NCI-H187 treated with DMSO at 0.1 percent for 48 hours (cell line): ENCODE measurements at places on chromosomes 5 and 9.

- no peak for DNase-seq
These were observed 147.1 kb downstream of the C5orf15 start for GRCh38 chr5:133821311-133821741.

DNA sequence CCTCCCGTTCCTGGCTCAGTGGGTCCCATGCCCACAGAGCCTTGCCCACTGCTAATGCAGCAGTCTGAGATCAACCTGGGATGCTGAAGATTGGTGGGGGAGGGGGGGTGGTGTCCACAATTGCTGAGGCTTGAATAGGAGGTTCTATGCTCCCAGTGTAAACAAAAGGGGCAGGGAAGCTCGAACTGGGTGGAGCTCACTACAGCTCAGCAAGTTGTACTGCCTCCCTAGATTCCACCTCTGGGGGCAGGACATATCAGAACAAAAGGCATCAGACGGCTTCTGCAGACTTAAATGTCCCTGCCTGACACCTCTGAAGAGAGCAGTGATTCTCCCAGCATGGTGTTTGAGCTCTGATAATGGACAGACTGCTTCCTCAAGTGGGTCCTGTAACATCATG, 885.6 kb upstream of the COX7C start:
- no peak for DNase-seq

DNA sequence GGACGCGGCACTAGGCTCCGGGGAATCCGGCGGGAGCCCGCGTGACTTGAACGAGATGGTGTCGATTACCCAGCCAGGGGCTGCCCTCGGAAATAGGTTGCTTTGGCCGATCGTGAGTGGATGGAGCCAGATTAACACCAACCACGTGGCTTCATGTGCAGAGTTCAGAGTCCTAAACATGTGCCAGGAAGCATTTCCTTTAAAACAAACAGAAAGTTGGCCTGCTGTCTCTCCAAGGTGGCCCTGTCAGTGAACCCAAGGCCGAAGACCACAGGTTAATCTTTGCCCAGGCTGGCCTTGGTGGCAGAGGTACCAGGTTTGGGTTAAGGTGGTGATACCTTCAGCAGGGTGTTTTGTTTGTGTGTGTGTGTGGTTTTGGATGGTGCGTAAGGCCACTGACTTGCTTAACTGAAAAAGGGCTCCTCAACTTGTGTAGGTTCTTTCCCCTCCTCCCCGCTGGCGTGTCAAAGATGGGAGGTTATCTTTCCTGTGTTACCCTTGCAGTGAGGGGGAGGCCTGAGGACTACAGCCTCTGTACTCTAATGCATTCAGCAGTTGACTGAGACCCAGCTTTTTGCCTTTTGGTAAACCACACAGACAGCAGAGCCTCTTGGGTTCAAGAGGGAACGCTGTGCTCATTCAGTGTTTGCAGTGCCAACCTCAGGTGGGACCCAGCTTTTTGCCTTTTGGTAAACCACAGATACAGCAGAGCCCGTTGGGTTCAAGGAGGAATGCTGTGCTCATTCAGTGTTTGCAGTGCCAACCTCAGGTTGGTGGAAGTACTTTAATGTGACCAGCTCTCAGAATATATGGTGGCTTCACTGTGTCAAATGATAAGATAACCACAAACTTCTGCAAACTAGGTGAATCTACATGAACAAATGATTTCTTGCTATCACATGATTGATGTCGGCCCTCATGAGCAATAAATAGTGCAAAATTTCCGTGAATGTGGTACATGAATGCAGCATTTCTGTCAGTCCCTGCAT, 1.4 kb downstream of the IQGAP2 start:
- no peak for DNase-seq

GRCh38 chr5:43729846-43730478, 127.0 kb downstream of the NNT start:
- no peak for DNase-seq

- no peak for DNase-seq
These were observed 2.5 kb downstream of the KDM3B start for GRCh38 chr5:138354926-138355378.

DNA sequence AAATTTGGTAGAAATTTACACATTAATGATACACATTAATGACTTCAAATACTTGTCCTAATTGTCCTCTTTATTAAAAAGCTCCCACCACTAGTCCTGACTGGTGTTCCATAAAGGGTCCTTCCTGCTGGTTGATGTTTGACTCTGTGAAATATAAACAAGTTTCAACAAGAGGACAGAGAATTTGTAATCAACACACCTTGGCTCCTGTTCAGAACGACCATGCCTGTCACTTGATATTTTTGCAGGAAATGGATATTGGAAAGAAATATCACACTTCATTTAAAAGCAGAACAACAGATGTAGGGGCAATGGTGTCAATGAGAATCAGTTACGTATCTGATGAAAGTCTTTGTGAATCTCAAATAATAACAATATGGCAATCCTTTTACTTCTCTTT, 211.7 kb downstream of the ENC1 start:
- DNase-seq = no peak

- no peak for DNase-seq
These were observed 9.9 kb upstream of the B4GALT1 start for GRCh38 chr9:33177086-33177485.

- DNase-seq = no peak
These were observed 223.5 kb upstream of the PCSK5 start for GRCh38 chr9:75666856-75667554.

DNA sequence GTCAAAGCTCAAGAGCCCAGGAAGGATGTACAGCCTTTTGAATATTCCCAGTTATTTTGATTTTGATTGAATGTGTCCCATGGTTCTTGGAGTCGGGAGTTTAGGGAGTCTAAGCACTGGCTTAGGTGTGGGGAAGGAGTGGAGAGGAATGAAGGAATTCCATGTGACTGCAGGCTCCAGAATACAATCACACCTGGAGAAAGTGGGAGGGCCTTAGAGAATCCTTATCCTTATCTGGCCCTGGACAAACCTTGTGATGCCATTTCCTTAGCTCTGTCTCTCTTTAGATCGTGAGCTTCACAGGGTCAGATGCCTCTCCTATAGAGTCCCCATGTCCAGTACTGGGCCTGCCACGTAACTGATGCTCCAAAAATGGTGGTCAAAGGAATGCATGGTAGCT, 4.2 kb upstream of the EEIG1 start:
- no peak for DNase-seq

DNA sequence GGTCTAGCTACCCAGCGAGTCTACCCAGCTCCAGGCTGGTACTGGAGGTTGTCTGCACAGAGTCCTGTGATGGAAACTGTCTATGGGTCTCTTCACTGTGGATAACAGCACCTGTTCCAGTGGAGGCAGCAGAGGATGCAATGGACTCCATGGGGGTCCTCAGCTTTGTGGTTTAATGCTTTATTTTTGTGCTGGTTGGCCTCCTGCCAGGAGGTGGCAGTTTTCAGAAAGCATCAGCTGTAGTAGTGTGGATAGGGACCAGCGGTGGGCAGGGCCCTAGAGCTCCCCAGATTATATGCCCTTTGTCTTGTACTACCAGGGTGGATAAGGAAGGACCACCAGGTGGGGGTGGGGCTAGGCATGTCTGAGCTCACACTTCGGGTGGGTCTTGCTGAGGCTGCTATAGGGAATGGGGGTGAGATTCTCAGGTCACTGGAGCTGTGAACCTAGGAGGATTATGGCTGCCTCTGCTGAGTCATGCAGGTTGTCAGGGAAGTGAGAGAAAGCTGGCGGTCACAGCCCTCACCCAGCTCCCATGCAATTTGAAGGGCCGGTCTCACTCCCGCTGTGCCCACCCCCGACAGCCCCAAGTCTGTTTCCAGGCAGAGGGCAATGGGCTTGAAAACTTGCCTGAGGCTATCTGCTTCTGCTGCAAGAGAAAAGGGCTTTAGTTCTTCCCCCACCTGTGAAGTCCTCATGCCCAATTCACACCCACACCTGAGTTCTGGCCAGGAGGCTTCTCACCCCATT, 397.1 kb downstream of the TLE1 start:
- DNase-seq = no peak

GRCh38 chr5:126339215-126339805, 83.9 kb upstream of the GRAMD2B start:
- DNase-seq = peak; percentile 10

DNA sequence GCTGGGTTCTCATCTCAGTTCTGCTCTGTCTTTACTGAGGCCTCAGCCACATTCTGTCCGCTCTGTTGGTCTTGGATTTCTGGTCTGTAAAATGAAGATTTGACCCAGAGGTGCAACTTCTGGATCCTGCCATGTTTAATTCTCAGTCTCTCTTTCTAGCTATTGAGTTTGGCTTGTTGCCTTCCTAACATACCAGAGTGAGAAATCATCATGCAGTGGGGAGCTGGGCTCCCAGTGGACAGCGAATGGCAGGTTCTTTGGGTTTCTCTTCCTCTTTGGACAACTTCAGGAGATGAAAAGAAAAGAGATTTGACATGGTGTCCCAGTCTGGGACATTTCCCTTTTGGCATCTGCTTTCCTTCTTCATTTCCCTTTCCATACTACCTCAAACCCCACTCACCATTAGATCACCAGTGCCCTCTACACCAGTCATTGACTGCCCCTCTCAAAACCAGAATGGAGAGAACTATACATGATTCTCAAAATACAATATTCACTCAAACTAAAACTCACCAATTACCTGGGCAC, 334.7 kb downstream of the ACTL7B start:
- no peak for DNase-seq

DNA sequence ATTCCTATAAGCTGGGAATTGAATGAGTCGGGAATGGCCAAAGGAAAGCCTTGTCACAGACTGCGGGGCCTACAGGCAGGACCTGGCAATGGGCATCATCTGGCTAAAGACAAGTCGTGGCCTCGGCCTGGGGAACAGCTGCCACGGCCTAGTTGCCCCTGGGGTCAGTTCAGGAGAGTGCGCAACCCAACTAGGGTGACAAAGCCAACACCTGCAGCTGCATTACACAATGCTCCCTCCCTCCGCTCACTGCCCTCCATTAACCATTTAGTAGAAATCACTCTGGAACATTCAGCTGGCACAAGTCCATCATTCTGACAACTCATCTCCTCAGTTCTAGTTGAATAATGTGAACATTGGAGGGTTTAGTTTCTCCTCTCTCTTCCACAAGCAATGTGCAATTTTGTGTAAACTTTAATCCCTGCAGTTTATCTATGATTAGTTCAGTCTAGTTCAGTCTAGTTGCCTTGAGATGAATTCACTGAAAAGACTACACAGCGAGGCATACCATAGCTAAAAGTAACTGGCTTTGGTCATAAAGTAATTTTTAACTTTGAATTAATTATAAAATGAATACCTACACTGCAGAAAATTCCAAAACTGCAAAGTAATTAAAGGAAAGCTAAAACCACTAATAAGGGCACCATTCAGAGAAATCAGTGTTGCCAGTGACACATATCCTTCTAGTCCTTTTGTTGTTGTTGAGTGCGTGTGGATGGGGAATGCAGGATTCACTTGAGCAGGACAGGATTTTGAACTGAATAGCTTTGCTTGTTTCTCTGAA, 5.1 kb downstream of the GLDC start:
- DNase-seq = no peak

DNA sequence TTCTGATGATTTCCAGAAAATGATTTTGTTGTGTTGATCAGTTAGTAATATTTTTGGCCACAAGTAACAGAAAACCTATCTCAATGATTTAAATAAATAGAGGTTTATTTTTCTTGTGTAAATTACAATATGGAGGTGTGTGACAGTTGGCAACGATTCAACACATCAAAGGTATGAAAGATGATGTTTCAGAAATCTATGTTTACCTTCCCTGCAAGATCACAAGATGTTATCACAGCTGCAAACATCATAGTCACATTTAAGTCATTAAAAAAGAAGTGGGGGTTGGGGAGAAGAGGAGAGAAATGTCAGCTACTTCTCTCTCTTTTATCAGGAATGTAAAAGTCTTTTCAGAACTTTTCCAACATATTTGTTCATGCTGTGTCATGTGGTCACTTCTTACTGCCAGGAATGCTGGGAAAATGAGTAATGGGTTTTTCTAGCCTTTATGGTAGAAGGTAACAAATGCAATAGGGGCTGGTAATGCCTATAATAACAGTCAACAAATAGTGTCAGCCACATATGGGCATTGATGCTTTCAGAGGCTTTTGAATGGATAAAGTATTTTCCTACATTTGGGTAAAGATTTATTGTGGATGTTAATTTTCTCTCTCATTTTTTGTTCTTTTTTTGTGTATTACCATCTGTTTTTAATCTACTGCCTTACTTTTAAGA, 742.7 kb downstream of the TLE1 start:
- DNase-seq = no peak

- DNase-seq = no peak
These were observed 252.1 kb downstream of the LURAP1L start for GRCh38 chr9:13026956-13027355.

- DNase-seq = no peak
These were observed 80.0 kb upstream of the PCA3 start for GRCh38 chr9:76684213-76684612.

DNA sequence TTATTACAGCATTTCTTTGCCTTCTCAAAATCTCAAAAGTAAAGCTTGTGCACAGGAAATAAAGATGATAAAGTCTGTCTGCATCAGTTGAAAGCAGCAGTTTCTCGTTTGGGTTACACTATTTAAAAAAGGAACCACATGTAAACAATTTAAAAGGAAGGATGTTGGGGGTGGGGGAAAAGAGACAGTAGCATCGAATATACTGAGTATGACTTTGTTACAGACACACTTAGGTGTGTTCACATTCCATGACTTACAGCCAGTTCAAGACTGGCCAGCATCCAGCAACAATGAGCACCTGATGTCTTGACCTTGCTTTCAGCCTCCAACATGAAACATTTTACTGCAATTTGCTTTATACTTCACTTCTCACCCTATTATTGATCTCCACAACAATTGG, 8.7 kb downstream of the GAPT start:
- no peak for DNase-seq

- DNase-seq = peak; percentile 9
These were observed 5.4 kb upstream of the FOXI1 start for GRCh38 chr5:170100066-170100943.
